ENCODE measurements at places on chromosomes 7 and 10.

- DNase-seq, result peak; percentile 31
Observed at GRCh38 chr7:42097752-42098151, 139.3 kb downstream of the GLI3 start.

DNA sequence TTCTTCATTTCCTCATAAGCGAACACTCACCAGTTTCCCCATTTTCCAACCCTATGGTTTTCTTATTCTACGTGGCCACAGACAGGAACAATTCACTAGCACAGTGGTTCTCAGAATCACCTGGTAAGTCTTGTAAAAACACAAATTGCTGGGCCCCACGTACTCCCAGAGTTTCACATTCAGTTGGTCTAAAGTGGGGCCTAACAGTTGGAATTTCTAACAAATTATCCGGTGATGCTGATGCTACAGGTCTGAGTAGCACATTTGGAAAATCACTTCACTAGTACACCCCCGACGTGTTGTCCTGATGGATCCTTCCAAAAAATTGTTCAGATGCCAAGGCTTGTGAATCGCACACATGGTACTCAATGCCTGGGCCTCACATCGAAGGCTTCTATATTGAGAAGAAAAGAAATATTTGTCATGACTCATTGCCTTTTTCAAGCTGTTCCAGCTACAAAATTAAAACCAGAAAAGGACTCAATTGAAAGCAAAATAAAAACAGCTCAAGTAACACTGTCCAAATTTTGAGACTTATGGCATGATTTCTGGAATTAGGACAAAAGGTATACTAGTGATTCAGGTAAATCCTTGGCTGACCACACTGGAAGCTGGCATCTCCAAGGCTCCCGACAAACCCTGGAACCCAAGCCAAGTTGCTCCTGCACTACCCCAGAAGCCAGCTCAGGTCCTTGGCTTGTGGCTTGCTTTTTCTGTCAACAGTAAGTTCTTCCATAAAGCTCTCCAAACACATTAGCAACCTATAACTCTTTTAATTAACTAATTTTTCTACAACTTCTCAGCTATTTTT is 12.9 kb upstream of the VIM start:
- DNase-seq, result peak; percentile 60

- no peak for DNase-seq
Observed at GRCh38 chr7:42227541-42227935, 9.5 kb downstream of the GLI3 start.

GRCh38 chr10:60041489-60042133 is 135.3 kb upstream of the CCDC6 start:
- DNase-seq, result no peak

DNA sequence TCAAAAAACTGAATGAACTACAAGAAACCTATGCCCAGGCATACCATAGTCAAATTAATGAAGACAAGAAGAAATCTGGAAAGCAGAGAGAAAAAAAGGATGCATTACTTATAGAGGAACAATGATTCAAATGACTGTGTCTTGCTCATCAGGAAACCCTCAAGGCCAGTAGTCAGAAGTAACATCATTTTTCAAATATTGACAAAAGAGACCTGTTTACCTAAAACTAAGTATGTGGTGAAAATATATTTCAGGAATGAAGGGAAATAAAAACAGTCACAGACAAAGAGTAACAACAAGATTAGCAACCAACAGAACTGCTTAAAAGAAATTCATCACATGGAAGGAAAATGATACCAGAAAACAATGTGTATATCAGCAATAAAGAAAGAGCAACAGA is 128.4 kb downstream of the ALOX5 start:
- peak; percentile 24 for DNase-seq

DNA sequence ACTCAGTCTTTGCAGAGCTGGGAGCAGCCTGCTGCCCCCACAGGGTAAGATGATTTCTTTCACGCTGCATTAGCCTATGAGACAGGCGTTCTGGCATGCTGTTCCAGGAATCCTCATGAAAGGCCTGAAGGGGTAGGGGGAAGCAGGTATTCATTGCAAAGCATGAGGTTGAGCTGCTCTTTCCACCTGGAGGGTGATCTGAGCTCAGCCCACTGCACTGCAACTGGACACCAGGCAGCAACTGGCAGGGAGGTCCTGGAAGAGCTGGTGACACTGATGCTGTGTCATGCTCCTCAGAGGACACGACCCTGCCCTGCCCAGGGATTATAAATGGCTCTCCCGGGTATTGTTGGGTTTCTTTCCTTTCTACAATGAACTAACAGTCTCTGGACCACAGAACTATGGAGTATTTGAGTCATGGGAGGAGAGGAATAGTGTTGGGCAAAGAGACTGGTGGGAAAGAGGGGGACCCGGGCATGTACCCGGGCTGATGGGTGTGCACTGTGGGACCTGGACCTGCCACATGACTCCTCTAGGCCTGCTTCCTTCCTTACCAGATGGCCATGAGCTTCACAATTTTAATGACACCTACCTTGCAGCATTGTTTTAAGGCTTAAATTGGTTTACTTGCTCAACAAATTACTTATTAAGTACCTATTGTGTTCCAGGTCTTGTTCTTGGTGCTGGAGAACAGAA is 24.3 kb downstream of the SLC25A28 start:
- no peak for DNase-seq

DNA sequence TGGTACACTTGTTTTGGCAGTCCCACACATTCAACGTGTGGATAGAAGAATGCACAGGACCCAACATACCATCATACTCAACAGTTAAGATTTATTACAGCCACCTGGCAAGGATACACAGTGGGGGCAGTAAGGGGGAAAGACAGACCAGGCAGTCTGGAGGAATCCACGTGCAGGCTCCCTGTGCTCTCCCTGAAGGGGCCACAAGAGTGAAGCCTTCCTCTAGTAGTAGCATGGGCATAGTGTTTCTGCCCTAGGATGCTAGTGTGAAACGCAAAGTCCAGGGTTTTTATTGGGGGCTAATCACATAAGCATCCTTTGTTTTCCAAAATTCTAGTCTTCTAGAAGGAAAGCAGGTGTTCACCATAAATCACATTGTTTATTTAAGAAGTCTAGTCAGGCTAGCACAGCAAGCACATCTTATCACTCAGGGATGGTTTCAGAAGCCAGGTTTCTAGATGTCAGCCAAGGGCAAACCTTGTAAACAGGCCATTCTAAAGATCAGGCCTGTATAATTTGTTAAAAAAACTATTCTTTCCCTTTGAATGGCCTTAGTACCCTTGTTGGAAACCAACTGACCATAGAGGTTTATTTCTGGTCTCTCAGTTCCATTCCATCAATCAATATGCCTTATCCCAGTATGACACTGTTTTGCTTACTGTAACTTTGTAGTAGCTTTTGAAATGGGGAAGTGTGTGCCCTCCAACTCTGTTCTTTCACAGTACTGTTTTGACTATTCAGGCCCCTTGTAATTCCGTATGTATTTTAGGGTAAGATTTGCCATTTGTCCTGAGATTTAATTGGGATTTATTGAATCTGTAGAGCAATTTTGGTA is 12.4 kb upstream of the TFAM start:
- DNase-seq, result no peak

DNA sequence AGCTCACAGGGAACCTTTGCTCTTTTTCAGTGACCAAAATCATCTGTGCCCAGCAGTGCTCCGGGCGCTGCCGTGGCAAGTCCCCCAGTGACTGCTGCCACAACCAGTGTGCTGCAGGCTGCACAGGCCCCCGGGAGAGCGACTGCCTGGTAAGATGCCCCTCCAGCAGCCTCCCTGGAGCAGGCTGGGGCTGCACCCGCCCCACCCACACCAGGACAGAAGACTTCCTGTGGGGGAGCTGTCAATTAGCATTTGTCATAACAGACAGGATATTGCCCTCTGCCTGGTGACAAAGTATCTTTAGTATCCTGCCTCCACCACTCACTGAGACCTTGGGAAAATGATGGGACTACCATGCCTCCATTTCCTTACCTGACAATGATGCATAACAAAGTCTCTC is 133.7 kb downstream of the EGFR start:
- no peak for DNase-seq

DNA sequence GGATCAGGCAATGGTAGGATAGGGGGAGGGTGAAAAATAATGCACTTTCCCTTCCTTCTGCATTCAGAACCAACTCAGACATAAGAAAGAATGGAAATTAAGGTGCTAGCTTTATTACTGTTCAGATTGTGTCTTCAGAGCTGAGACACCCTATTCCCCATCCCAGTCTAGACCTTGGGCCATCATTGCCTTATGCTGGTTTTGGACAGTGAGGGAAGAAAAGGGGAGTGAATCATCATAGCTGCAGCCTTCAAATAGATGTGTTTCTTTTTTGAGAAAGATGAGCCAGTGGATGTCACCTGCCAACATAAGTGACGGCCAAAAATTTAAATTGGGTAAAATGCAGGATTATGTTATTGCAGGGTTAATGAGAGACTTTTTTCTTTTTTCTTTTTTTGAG is 27.0 kb upstream of the TOMM7 start:
- no peak for DNase-seq

DNA sequence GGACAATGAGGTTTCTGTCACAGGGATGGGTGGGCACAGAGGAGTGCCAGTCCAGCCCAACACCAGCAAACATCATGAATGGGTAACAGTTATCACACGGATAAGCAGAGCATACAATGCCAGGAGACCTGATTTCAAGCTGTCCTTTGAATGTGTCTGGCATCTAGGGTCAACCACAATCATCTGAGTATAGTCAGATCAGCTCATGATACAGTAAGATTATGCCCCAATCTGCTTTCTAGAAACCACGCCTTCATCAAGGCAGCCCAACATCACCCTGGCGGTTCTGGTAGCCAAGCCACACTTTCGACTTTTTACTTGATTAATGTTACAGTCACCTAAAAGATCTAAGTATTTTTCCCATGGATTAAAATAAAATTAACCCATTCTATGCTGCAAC is 10.5 kb downstream of the FAM171A1 start:
- DNase-seq, result no peak

DNA sequence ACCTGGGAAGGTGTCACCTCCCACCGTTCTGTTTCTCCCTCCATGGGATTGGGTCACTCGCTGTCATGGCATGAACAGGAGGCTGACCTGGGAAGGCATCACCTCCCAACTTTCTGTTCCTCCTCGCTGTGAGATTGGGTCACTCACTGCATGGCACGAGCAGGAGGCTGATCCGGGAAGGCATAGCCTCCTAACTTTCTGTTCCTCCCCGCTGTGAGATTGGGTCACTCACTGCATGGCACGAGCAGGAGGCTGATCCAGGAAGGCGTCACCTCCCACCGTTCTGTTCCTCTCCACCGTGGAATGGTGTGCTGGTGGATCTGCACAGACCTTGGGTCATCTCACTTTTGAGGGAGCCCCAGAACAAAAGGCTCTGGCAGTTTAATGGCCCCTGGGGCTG is 239.2 kb upstream of the PRKCQ start:
- DNase-seq, result no peak
